Activated T-cell treated with anti-CD3 and anti-CD28 coated beads for 48 hours (primary cell): ENCODE measurements at places on chromosomes 3 and 15.

- peak; percentile 20 for DNase-seq
Observed at GRCh38 chr15:71802770-71803169, 7.6 kb upstream of the NR2E3 start.

- no peak for DNase-seq
Observed at GRCh38 chr3:188577539-188577938, 423.6 kb downstream of the LPP start.

- DNase-seq = no peak
Observed at GRCh38 chr3:78256123-78256522, 1216.2 kb downstream of the ROBO2 start.

DNA sequence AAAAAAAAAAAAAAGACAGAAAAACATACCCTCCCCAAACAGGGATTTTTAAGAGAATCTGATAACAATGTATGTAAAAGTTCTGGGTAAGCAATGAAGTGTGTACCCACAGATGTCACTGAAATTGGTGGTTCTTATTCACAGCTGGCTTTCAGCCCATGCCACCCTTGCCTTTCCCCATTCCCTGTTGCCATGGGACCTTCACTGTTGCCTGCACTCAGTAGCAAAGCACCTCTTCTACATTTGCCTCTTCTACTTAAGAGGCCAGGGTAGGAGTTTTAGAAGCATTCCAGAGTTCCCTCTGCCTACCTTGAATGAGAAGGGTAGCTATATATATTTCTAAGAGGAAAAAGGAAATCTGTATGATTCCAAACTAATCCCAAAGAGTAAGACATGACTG lies 57.4 kb downstream of the FMN1 start:
- no peak for DNase-seq

- no peak for DNase-seq
Observed at GRCh38 chr3:39108200-39108710, 775 bp downstream of the TTC21A start.

- no peak for DNase-seq
Observed at GRCh38 chr3:2937055-2937454, 173.1 kb downstream of the IL5RA start.

- DNase-seq = no peak
Observed at GRCh38 chr3:10495003-10495402, 10.4 kb downstream of the ATP2B2 start.

- no peak for DNase-seq
Observed at GRCh38 chr3:134607054-134608022, 43.5 kb downstream of the KY start.

DNA sequence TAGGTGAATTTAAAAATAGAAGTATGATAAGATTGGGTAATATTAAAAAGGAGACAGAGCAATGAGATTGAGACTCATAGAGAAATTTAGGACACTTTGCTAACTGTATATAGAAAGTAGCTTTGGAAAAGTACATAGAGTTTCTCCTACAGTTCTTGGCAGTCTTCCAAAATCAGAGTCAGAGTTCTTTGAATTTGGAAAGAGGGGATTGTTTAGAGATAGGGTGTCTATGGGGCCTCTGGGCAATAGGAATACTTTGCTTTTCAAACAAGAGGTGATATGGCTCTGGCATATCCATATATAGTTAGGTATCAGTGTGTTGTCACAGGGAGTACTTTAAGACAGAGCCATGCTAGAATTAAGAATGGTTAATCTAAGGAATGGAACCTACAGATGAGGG lies 477.1 kb upstream of the KCNMB2 start:
- no peak for DNase-seq

DNA sequence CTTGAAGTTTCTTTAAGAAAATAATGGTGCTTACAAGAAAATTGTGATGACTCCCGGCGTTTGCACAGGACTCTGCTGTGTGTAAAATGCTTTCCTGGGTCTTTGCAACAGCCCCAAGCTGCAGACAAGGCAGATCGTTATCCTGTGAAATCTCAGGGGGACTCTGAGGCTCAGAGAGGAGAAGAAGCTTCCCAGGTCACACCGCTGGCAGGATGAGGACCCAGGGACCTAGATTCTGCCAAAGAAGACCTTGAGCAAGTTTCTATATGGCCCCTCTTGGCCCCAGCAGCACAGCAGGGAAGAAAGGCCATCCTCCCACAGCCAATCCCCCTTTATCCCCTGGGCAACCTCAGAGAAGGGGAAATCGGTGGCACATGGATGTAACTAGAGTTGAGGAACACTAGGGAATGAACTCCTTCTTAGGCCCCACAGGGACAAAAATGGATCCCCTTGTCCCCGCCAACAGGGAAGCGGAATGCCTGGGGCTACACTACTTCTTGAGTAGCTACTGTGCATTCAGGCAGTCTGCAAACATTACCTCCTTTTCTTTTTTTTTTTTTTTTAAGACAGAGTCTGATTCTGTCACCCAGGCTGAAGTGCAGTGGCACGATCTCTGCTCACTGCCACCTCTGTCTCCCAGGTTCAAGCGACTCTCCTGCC lies 72.8 kb downstream of the CPN2 start:
- no peak for DNase-seq

DNA sequence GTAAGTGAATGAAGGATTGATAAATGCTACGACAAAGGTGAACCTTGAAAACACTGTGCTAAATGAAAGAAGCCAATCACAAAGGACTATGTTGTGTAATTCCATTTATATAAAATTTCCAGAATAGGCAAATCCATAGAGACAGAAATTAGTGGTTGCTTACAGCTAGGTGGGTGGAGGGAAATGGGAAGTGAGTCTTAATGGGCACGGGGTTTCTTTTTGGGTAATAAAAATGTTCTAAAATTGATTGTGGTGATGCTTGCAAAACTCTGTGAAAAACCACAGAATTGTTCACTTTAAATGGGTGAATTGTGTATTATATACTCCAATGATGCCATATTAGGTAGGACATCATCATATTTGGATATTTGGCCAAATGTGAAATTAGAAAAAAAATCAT lies 20.9 kb upstream of the TEX9 start:
- DNase-seq = no peak

DNA sequence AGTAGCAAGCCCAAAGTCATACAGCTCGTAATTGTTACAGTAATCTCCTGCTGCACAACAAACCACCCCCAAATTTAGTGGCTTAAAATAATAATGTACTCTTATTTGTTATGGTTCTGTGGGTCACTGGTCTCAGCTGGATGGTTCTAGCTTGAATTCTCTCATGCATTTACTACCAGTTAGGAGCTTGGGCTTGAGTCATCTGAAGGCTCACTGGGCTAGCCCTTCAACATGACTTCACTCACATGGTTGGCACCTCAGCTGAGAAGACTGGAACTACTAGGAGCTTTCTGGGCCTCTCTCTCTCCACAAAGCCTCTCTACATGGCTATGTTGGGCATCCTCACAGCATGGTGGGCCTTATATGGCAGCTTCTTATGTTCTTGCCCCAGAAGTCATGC lies 12.5 kb downstream of the PCOLCE2 start:
- DNase-seq = no peak

- peak; percentile 59 for DNase-seq
Observed at GRCh38 chr15:85583923-85584390, 203.6 kb downstream of the AKAP13 start.

- DNase-seq = peak; percentile 28
Observed at GRCh38 chr3:133384331-133385027, 15.4 kb upstream of the BFSP2 start.

DNA sequence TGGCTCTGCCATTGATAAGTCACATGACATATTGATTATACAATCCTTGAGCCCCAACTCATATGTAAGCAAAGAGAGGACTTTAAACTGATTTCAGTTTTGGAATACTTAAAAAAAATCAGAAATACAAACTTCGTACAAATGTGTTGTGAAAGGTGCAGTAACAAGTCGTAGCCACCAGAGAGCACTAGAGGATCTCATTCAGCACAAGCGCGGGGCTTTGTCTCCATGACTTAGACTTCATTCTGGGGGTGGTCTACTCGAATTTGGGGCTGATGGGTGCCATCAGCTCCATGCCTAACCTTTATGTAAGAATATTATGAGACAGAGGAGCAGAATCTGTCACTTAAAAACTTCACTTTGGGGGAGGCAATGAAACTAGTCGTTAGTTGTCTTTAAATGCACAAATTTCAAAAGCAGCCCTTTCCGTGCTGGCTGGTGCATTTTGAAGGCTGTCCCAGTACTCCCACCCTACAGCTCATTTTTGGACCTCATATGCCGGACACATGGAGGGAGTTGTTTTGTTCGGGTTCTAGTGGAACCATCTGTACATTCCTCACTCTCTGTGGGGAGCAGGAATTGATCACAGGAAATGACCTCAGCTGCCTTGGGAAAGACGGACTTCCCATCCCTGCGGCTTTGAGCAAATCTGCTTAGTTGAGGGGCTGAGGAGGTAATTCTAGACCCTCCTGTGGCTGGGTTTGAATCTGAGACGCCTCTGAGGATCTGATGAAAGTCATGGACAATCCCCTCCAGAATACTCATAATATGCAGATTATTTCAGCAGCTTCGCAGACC lies 27.5 kb upstream of the MASP1 start:
- peak; percentile 5 for DNase-seq

DNA sequence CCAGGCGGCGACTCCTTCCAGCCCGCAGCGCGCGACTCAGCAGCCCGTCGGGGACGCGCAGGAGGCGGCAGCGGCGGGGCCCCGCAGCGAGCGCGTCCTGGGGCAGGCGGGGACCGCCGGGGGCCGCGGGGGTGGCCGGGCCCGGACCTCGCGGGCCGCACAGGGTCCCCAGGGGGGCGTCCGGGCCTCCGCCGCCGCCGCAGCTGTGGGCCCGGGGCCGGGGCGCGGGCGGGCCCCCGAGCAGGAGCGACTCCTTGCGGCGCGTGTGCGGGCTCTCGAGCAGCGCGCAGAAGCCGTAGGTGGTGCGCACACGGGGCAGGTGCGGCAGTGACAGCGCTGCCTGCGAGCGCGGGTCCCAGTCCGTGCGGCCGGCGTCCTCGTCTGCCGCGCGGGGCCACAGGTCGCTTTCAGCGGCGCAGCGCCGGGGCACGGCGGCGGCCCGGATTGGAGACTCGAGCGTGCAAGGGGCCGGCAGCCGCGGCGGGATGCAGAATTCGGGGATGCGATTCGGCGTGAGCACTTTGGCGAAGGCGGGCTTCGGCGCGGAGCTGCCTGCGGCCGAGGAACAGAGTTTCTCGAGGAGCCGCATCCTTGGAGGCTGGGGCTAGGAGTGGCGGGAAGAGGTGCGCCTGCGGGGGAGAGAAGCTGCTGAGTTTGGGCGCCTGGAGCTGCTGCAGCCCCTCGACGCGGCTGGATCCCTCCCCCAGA lies 535 bp downstream of the C2CD4B start:
- peak; percentile 4 for DNase-seq
